Placental epithelial cell (primary cell): ENCODE measurements at places on chromosomes 13 and 19. TPM values are rescaled to one million over a fixed set of nuclear protein-coding genes. Genes with fewer than 3 reads are reported as not detected.

NFIX gene
- total RNA-seq: 2.6 and 5.9 TPM in 2 replicates

MYO9B gene
- 90.2 and 122 TPM in 2 replicates for total RNA-seq

BEST2 gene
- not detected in 2 replicates for total RNA-seq

CRB3 gene
- 0.39 and 0.65 TPM in 2 replicates for total RNA-seq

THSD8 gene
- not detected in 2 replicates for total RNA-seq

PPP5C gene
- total RNA-seq: 51.8 and 65.7 TPM in 2 replicates

KLC3 gene
- 33.4 and 39.1 TPM in 2 replicates for total RNA-seq
